ENCODE measurements at places on chromosomes 11 and 22.

- no peak for DNase-seq
Measured at GRCh38 chr22:34000879-34001526, 80.7 kb upstream of the LARGE1 start.

GRCh38 chr11:133576351-133576750, 44.0 kb upstream of the OPCML start:
- peak; percentile 53 for DNase-seq

- no peak for DNase-seq
Measured at GRCh38 chr11:98979205-98979604, 41.5 kb upstream of the CNTN5 start.

- no peak for DNase-seq
Measured at GRCh38 chr22:30402028-30402765, 5.4 kb downstream of the SEC14L2 start.

DNA sequence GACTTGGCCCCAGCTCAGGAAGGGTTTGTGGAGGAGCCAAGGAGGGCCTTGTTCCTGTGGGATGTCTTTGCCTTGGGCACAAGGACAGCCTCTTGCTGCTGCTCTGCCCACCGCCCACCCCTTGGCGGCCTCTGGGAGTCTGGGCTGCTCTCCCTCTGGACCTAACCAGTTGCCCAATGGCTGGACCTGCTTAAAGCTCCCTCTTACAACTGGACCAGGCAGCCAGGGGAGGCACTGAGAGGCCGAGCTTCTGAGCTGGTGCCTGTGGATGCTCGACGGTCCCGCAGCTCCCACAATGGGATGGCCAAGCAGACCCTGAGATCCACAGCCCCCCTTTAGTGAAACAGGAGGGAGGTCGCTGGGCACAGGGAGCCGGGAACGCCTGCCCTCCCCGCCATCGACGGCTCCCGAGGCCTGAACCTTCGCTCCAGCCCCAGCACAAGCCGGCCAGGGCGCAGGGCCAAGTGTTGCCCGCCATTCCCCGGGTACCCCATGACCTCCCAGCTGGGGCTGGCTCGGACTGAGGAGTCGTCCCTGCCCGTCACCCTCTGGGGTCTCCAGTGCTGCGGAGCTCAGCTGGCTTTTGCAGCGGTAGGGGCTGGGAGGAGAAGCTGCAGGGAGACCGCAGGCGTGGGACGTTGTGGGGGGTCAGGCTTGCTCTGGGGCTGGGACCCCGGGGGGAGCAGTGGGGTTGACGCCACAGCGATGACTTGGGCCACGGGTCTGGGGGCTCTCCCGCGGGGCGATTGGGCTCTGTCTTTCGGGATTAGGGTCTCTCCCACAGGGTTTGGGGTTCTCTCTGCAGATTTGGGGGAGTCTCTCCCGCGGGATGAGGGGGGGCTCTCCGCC, 584 bp upstream of the GAL start:
- peak; percentile 53 for DNase-seq
